T-cell (primary cell): ENCODE measurements at places on chromosomes 3 and 15.

DNA sequence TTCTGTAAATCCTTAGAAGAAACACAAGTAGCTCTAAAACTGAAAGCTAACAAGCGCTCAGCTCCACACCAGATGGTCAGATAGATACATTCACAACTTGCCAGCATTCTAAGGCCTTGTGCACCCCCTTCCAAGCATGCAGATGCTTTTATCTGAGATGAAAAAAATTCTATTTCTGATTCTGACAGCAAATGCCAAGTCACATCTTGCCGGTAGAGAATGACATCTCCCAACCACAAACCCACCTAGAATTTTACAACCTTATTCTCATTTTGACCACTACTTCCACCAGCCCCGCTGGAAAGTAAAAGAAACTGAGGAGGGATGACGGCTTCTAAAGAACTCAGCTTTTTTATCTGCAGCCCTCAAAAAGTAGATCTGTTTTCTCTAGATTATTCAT lies 57.7 kb downstream of the SUMF1 start:
- no peak for DNase-seq

GRCh38 chr3:37457378-37458065 lies 283.1 kb upstream of the LRRFIP2 start:
- DNase-seq: no peak

- no peak for DNase-seq
Measured at GRCh38 chr3:129881261-129881660, 12.2 kb downstream of the TMCC1 start.

DNA sequence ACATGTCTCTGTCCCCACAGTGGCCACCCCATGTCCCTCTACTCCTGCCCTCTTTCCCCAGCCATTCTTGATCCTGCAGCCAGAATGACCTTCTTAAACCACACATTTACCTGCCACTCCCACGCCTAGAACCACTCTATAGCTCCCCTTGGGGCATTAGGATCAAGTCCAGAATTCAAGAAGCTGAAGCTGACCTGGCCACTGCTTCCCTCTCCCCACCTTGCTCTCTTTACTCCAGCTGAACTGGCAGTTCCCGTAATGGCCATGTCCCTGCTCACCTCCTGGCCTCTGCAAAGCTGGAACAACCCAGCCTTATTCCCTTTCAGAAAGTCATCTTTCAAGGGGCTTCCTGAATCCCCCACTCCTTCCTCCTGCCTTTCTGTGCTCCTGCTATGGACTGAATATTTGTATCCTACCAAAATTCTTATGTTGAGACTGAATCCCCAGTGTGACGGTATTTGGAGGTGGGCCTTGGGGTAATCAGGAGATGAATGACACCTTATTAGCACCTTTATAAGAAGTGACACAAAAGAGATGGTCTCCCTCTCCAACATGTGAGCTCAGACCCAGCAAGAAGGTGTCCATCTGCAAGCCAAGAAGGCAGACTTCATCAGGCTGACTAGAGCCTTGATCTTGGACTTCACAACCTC lies 3.8 kb downstream of the CSRNP1 start:
- no peak for DNase-seq

DNA sequence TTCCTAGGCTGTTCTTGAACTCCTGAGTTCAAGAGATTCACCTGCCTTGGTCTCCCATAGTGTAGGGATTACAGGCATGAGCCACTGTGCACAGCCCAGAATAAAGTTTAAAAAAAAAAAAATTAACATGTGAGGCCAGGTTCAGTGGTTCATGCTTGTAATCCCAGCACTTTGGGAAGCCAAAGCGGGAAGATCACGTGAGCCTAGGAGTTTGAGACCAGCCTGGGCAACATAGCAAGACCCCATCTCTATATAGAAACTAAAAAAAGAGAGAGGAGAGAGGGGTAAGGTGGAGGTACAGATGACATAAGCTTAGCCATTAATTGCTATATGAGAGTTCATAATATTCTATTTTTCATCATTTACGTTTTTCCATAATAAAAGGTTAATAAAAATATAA lies 21.5 kb downstream of the ZNF148 start:
- DNase-seq: no peak

DNA sequence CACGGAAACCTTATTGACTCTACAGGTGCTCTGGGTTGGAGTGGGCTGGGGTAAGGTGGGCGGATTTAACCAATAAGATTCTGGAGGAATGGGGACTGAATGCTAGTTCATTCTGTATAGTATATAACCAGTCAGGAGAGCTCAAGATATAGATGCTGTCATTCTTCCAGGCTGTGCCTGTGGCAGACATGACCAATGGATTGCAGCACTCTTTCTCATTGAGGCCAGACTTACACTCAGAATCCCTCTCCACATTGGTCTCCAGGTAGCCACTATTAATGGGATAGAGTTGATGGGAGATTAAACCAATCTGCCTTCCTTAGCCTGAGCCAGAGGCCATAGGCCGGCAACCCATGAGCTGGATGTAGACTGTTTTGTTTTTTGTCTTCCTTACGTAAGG lies 82.8 kb upstream of the MEF2A start:
- DNase-seq: no peak

DNA sequence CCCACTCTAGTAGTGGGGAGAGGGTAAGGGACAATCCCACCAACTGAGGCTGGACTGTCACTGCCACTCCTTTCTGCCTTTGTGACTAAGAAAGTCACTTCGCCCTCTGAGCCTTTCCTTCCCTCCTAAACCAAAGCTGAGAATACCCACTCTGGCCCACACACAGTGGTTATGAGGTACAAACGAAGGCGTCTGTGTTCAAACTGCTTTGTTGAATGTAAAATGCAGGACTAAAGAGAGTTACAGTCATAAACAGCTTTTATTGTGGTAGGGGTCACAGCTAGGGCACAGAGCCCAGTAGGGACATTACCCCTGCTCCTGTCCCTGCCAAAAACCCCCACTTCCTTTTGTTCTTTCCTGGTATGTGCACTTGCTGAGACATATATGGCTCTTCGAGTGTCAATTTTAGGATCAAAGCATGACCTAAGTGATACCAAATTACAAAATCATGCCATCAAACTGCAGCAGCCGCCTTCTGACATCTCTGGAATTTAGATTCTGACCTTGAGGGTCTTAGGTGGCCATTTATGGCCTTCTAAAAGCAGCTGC lies 45.1 kb downstream of the CTDSPL start:
- DNase-seq: no peak

DNA sequence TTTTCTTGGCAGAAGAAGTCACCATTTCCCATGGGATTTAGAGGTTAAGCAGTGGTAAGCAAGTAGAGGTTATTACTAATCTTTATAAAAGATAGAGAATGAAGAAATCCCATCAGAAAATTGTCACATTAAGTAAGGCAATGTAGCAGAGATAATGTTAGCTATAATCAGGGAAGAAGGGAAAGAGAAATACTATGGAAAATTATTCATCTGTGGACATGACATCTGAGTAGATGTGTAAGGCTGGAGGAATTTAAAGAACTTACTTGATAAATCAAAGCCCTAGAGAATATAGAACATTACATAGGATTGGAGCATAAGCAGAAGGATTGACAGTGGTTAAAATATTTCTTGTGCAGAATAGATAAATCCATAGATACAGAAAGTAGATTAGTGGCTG lies 553.1 kb upstream of the CBLB start:
- no peak for DNase-seq

DNA sequence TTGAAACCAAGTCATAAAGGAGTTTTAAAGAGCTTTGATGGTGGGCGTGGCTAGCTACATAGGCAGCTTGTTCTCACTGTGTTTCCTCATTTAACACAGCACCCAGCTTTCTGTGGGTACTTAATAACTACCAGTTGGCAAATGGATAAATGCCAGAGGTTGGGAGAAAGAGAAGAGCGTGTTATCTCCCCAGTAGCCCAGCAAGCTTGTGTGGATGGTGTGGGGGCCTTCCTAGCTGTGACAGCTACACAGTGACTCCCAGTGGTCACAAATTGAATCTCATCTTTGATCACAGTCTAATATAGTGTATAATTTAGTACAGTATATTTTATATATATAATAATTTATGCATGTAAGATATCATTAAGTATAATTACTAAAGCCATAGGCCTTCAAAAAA lies 984.1 kb downstream of the EPHA3 start:
- no peak for DNase-seq

DNA sequence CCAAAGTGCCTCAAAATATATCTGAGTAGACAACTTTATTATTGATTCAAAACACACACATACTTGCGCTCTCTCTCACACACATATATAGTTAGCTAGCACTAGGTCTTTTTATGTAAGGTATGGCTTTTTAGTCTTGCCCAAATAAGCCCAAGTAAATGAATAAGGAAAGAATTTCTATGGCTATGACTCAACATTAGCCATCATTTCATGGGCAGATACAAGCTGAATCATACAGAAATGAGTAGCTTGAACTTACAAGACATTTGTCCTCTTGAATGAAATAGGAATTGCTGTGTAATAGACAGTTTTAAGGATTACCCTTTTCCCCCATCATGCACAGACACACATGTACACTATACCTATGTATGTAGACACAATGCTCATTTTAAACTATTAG lies 4.9 kb downstream of the CADPS start:
- no peak for DNase-seq

DNA sequence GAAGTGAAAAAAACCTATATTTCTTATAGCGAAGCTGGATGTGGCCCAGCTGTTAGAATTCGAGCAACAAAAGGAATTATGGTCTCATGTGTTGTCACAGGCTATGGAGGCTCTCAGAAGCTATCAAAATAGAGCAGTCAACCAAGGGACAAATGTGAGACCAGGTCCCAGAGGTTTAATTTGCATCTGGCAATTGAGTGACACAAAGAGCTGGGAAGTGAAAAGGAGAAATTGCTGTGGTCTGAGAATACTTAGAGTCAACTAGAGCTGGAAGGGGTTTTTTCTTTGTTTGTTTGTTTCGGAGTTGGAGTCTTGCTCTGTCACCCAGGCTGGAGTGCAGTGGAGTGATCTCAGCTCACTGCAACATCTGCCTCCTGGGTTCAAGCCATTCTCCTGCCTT lies 61.3 kb upstream of the SMAD3 start:
- no peak for DNase-seq

GRCh38 chr3:185760088-185760487 lies 64.8 kb downstream of the IGF2BP2 start:
- DNase-seq: no peak

DNA sequence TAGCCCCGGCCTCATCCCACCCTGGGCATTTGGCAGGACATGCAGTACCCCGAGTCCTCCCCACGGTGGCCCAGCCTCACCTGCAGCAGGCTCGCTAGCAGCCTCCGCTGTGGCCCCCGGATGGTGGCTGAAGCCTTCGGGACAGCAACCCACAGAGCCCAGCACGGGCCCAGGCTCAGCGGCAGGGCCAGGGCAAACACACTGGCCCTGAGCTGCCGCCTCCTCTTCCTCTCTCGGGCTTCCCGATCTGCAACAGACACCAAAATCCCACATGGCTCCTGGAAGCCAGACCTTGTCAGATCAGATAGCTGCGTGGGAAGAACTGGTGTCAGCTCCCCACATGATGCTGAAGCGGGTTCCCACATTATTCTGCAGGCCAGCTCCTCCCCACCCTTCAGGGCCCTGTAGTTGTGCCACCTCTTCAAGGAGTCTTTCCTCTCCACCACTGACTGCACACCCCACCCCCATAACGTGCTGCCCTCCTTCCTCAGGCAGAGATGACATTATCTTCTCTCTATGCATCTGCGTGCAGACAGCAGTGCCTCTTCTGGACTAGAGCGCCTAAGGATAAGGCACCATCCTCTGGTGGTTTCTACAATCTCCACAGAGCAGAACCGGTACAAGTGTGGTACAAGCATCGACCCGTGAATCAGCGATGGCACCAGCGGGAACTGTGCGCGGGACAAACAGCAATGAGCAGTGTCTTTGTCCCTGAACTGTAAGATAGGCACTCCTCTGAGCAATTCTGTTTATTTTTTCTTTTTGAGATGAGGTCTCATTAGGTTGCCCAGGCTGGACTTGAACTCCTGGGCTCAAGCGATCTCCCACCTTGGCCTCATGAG lies 9.5 kb downstream of the TMEM44 start:
- DNase-seq: no peak
